ENCODE measurements at places on chromosomes 2 and 18.

DNA sequence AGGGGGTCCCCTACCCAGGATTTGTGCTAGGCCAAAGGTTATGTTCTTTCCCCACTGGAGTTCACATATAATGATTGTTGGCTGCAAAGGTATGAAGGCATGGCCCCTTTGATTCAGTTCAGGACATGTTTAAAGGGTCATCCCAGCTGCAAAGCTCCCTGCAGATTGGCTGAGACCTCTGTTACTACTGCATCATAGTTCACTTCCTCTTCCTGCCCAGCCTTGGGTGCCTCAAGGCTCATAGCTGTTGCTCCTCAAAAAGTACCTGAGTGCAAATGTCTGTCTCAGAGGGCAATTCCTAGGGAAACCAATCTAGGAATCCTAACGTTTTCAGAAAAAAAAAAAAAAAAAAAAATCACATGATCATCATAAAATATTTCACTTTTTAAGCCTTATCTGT, 125.1 kb downstream of the ATL2 start:
- DNase-seq = no peak

GRCh38 chr2:179580378-179581146, 280.9 kb downstream of the ZNF385B start:
- no peak for DNase-seq

DNA sequence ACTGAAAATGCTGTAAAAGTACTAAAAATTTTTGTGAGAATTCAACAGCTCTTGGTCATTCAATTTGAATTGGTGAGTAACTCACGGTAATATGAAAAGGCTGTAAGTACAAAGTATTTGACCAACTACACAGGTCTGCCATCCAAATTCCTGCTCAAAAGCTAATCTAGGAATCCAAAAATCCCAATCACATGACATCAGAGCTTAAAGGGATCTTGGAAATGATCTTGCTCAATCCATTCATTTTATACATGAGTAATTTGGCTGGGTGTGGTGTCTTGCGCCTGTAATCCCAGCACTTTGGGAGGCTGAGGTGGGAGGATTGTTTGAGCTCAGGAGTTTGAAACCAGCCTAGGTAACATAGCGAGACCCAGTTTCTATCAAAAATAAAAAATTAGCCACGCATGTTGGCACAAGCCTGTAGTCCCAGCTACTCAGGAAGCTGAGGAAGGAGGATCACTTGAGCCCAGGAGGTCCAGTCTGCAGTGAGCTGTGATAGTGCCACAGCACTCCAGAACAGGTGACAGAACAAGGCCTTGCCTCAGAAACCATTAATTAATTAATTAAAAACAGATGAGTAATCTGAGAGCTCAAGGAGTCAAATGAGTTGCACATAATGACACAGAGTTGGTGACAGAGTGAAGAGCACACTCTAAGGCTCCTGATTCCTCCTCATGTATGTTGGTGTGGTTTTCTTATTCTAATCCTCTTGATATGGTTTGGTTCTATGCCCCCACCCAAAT, 19.8 kb downstream of the SPIRE1 start:
- DNase-seq = no peak

GRCh38 chr2:158047156-158047611, 54.5 kb upstream of the UPP2 start:
- DNase-seq = no peak

DNA sequence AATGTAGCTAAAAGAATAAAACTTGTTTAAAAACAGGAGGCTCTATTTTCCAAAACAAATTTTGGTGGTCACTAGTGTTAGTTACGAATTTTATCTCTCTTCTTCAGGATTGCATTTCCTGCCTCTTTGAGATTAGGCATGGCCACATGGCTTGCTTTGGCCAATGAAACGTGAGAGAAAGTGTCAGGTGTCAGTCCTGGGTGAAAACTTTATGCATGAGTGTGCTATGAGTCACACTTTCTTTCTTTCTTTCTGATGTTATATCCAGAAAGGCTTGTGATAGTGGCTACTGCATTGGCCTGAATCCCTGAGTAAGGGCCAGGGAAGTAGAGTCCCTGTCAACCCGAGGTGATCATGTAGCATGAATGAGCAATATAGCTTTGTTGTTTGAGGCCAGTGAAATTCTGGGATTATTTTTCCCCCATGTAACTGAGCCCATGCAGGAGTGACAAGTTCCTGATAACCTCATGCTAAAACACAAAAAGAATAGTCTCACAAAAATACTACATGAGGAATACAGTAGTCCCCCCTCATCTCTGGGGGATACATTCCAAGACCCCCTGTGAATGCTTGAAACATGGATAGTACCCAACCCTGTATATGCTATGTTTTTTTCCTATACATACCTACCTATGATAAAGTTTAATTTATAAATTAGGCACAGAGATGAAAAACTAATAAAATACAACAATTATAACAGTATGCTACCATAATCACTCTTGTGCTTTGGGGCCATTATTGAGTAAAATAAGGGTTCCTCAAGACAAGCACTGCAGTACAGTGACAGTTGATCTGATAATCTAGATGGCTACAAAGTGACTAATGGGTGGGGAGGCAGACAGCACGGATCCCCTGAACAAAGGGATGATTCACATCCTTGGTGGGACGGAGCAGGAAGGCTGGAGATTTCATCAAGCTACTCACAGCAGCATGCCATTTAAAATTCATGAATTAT, 109.5 kb downstream of the CDC42EP3 start:
- no peak for DNase-seq

DNA sequence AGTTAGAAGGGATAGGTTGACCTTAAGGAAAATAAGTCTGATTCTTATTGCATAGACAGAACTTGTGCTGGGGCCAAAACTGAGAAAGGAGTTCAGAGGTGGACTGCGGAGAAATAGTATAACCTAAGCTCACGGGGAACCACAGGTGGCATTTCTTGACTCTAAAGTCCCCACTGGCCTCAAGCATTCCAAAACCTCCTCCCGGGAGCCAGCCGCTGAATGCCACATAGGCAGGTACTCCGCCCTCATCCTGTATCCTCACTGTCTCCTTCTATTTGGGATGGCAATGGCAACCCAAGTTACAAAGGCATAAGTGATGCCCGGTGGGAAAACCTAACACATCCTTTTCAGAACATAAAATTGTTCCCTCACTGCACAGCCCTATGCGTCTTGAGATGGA, 173.0 kb downstream of the SP3 start:
- no peak for DNase-seq

DNA sequence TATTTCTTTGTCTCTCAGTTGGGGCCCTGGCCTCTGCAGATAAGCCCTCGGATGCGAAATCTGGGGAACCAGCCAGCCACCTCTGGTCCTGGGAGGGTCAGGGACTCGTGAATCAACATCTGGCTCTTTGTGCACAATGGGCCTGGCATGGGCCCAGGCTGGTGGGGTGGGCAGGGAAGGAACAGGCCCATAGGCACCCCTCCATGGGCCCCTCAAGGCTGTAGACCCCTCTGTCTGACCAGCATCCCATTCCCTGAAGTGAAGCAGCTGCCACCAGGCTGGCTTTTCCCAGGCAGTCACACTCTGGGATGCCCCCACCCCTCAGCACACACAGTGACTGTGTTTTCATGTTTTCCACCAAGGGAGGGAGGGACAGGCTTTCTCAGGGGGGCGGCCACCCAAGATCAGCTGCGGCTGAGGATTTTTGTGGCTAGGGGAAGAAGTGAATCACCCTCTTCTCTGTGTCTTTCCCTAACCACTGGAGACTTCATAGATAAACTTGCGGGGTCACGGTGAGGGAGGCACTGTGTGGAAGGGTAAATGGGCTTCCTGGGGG, 166.0 kb downstream of the AGAP1 start:
- no peak for DNase-seq

DNA sequence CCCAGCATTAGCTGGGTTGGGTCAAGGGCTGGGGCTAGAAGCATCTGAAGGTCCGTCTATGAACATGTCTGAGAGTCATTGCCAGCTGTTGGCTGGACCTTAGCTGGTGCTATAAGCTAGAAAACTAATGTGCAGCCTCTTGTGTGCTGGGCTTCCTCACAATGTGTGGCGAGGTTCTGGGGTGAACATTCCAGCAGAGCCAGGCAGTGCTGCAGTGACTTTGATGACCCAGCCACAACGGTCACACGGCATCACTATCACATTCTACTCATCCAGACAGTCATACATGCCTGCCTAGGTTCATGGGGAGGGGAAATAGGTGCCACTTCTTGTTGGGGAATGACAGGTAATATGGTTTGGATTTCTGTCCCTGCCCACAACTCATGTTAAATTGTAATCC, 260.5 kb downstream of the CYP26B1 start:
- DNase-seq = no peak

- DNase-seq = no peak
Measured at GRCh38 chr2:168190590-168191336, 56.6 kb downstream of the STK39 start.

- DNase-seq = no peak
Measured at GRCh38 chr2:15107137-15107536, 454.0 kb downstream of the NBAS start.

GRCh38 chr18:70166668-70167067, 38.8 kb downstream of the RTTN start:
- DNase-seq = no peak

DNA sequence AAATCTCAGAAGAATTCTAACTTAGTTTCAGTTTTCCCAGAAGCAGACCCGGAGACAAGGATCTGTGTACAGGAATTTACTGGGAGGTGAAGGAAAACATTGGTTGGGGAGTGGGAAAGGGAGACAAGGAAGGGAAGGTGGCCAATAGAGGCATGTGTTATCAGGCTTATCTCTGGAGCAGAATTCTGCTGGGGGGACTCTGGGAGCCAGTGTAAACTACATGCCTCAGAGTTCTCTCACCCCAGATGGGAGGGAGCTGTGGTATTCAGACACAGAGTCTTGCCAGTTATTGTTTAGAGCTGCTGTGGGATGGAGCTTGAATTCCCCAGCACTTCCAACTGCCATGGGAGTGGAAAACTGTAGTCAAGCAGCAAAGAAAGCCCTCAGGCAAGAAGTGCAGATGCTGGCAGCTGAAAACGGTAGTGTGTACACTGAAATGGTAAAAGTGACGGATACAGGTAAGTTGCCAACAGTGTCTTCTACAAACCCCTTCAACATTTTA, 19.0 kb downstream of the DNPEP start:
- DNase-seq = no peak

DNA sequence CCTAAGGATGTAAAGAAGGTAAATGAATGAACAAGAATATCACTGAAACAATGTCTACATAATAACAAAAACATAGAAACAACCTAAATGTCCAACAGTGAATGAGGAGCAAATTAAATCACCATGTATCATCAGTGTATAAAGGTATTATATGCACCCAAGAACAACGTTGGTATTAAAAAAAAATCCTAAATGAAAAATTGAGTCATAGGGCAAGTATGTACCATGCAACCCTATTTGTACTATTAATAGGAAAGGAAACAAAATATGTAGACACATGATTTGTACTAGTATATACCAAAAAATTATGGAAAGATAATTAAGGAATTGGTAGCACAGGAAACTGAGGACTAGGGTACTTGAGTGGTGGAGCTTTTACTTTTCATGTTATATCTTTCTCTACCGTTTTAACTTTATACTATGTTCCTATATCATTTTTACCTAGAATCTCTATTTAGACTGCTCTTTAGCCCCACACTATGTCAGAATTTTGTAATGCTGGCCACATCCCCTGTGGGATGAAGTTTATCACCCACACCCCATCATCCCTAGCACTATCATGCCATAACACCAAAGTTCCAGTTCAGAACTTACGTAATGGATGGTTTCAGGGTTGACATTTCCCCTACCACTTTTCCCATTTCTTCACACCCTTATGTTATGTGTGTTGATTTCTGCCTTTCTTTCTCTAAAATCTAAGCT, 25.6 kb downstream of the IKZF2 start:
- peak; percentile 77 for DNase-seq

- DNase-seq = no peak
Measured at GRCh38 chr2:128271911-128272600, 46.6 kb downstream of the HS6ST1 start.

- no peak for DNase-seq
Measured at GRCh38 chr2:29233428-29233827, 118.2 kb downstream of the CLIP4 start.

GRCh38 chr2:2657121-2657962, 326.3 kb upstream of the MYT1L start:
- DNase-seq = no peak

GRCh38 chr2:44555700-44556099, 194.0 kb downstream of the CAMKMT start:
- DNase-seq = no peak

DNA sequence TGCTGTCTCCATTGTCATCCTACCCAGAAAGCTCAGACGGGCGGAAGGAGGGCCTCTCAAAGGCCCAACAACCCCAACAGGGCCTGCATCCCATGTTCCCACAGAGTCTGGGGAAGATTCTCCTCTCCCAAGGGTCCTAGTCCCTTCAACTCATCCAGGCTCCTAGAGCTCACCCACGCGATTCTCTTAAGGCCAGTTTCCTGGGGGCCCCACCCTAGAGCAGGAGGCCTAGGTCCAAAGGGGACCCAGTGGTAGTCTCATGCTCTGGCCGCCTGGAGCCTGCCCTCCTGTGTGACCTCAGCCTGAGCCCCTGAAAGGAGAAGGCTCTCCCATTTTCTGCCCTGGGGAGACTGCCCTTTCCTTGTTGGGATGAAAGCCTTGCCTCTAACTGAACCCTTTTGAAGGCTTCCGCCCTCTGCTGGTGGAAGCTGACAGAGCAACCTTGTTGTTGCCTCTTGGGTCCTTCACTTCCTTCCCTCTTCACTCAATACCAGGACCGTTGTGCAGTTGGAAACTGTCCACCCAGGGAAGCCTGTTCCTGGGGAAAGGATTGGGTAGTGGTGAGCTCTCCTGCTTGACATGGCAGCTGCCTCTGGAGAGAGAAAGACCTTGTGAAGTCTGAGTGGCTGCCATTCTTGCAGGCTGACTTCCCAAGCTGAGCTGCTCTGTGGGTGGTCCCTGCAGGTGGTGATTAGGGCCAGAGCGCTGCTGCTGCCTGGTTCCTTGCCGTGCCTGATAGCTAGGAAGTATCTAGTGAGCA, 86.0 kb upstream of the ALPP start:
- peak; percentile 57 for DNase-seq

DNA sequence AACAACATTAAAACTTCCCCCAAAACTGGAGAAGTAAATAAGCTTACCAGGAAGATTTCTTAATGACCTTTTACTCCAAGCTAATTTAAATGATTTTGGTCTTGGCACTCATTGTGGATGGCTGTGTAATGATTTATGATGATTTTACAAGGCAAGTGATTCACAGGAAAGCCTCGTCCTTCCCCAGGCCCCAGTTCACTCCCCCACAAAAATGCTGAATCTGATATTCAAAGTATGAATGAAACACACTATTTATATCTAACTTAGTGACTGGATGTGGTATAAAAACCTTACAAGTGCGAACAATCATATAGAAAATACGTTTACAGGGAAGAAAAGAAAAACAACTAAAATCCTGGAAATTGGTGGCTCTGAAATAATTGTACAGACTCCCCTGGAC, 49.8 kb downstream of the ZNF516 start:
- no peak for DNase-seq

- DNase-seq = no peak
Measured at GRCh38 chr18:48962994-48963561, 12.3 kb upstream of the SMAD7 start.

DNA sequence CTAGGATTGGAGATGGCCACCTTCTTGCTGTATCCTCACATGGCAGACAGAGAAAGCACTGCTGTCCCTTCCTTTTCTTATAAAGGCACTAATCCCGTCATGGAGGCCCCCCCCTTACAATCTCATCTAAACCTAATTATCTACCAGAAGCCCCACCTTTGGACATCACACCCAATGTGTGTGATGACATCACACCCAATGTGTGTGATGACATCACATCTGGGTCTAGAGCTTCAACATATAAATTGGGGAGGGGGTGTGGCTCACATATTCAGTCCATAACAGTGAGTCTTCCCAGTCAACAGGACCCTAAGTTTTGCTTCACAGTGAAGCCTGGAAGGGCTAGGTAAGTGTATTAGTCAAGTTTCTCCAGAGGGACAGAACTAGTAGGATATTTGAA, 213.1 kb downstream of the NYAP2 start:
- no peak for DNase-seq

Data from AML-193 (cell line).